ENCODE measurements at places on chromosomes 1 and 21.

- DNase-seq: peak; percentile 100
These were observed at the start of gene SELENOF for GRCh38 chr1:86913896-86914600. Gene SELENOF (minus strand): TSS chr1:86914126. CDS start chr1:86914111, 15 bp downstream.

GRCh38 chr1:219810451-219810850, 117.9 kb downstream of the SLC30A10 start:
- no peak for DNase-seq

GRCh38 chr1:23593042-23593521, 33.8 kb upstream of the ID3 start:
- no peak for DNase-seq

DNA sequence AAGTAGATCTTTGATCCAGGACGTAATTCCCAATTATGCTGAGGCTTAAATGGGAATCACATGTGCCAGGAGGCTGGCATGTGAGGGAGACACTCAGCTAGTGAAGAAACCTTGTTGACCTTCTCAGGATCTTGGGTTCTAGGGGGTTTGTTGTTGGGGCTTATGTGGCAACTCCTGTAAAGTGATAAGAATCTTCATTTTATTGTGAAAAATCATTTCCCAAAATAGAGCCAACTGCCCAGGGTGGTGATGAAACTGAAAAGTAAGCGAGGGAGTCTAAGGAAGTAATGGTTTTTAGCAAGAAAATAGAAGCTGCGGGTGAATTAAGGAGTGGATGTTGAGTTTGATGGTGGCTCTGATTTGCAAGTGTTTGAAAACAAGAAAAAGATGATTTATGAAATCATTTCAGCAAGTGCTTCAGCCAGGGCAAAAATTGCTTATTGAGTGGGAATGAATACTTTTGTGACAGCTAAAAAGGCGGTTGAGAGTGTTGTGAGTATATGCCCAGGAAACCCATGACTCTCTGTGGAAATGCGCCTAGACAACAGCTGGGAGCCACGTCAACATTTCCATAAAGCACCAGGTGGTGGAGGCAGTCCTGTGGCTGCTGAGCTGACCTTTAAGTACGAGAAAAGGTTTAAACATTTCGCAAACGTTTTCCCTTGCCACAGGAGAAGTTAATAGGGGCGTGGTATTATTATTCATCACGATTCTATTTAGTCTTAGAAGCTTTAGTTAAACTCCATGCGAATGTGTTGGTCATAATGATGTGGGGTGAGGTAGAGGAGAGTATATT, 102.7 kb downstream of the HMGB4 start:
- no peak for DNase-seq

GRCh38 chr1:176987016-176987415, 177.5 kb downstream of the ASTN1 start:
- no peak for DNase-seq

- DNase-seq: no peak
These were observed 235.9 kb upstream of the IRF2BP2 start for GRCh38 chr1:234845836-234846235.

GRCh38 chr1:197896301-197896700, 6.1 kb upstream of the C1orf53 start:
- no peak for DNase-seq

- no peak for DNase-seq
These were observed 387.9 kb downstream of the NUF2 start for GRCh38 chr1:163709636-163710035.

GRCh38 chr1:155472491-155473083, 90.0 kb downstream of the ASH1L start:
- DNase-seq: no peak

- DNase-seq: no peak
These were observed 3.7 kb upstream of the KIAA1614 start for GRCh38 chr1:180909005-180909414.

GRCh38 chr1:4494027-4494426, 160.4 kb upstream of the AJAP1 start:
- DNase-seq: no peak

GRCh38 chr1:185464777-185465176, 147.7 kb upstream of the IVNS1ABP start:
- no peak for DNase-seq

DNA sequence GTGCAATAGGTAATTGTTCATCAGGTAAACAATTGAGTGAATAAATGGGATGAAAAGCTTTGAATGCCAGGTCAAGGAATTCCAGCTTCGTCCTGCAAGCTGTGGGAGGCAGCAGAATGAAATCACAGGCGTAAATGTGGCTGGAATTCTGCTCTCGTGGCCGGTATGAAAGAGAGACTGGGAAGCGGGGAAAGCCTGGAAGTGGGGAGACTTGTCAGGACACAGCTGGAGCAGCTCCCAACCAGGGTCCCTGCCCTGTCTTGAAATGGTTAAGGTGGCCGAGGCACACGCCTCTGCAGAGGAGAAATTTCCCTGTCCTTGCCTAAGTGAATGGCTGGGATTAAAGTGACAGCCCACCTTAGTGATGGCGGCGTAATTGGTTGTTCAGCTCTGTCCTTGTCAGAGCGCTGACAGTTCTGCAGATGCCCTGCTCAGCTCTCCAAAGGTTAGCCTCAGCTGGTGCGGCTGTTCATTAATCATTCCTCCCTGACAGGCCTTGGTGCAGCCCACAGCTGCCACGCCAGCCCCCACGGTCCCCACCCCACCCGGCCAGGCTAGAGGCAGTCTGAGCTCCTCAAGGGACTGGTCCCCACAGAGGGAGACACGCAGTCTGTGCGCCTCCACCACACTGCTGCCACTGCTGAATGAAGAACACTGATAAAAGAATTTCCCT, 398.3 kb upstream of the POU3F1 start:
- DNase-seq: no peak

DNA sequence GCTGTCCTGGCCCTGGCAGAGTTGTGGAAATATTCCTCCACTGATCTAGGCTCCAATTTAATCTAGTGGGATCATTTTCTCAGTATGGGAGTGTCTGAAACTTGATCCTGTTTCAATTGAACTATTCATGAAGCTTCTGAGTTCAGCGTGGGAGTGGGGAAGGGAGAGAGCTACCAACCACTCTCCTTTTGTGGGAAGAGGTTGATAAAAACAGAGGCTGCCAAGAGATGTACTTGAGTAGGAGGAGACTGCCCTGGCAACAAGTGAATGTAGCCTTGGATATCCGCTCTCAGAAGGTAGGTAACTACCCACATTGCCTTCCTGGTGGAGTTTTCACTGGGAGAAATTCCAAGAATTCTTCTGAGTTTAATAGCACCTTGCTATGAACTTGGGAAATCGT, at the start of gene CTXND2:
Gene CTXND2, plus strand, starts transcription at position 119 of the 400 bp plus-strand sequence. CDS start 25,179 bp downstream, outside the sequence.
- DNase-seq: no peak

- DNase-seq: no peak
These were observed 19.1 kb upstream of the SRSF10 start for GRCh38 chr1:23999156-23999671.

GRCh38 chr1:84493747-84494146, 12.4 kb upstream of the SPATA1 start:
- no peak for DNase-seq

DNA sequence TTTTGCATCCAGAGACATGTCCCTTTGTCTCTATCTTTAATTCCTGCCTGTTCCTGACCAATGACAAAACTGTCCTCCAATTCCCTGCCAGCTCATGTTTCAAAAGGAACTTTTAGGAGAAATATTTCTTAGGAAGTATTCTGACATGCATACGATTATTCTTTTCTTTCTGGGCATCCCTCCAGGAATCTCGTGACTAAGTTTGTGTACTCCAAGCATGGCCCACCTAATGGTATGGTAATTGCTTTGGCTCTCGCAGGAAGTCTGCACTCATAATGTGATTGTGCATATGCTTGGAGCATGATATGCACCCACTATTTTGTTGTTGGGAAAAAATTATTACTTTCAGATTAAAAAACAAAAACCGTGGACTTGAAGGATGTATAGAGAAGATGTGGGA, 256.4 kb downstream of the PRDM2 start:
- DNase-seq: no peak

- DNase-seq: no peak
These were observed 121.1 kb upstream of the SYT6 start for GRCh38 chr1:114274621-114275317.

DNA sequence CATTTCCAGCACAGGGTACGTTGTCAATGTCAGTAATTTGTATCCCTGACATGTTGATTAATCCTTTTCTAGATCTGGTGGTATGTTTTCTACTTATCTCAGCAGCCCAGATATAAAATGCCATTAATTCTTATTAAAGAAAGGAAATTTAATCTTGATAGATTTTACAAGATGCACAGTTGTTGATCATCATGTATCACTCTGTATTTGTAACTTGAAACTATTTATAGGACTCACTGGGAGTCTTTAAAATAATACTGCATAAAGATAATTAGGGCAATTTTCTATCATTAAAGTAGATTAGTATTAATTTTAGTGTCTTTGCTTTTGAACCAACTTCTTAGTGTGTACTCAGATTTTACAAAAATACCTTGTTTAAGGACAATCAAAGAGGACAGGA, 84.9 kb downstream of the GREM2 start:
- DNase-seq: no peak

GRCh38 chr1:39295901-39296300, 91.4 kb downstream of the MACF1 start:
- no peak for DNase-seq

- DNase-seq: no peak
These were observed 24.7 kb downstream of the NADK start for GRCh38 chr1:1753607-1754005.

DNA sequence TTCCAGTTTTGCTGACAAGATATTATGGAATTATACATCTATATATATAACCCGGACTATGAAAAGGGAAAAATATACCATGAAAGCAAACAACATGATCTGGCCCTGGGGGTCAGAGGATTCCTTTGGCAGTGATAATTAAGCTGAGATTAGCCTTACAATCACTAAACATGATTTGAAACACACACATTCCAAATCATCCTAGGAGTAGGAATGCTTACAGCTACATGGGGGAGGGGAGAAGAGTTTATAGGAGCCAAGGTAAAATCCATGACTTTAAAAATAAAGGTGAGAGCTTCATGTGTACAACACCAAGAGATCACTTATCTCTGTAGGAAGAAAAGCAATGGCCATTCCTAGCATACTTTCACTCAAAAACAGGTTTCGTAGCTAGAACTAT, 57.6 kb downstream of the AKT3 start:
- DNase-seq: no peak

DNA sequence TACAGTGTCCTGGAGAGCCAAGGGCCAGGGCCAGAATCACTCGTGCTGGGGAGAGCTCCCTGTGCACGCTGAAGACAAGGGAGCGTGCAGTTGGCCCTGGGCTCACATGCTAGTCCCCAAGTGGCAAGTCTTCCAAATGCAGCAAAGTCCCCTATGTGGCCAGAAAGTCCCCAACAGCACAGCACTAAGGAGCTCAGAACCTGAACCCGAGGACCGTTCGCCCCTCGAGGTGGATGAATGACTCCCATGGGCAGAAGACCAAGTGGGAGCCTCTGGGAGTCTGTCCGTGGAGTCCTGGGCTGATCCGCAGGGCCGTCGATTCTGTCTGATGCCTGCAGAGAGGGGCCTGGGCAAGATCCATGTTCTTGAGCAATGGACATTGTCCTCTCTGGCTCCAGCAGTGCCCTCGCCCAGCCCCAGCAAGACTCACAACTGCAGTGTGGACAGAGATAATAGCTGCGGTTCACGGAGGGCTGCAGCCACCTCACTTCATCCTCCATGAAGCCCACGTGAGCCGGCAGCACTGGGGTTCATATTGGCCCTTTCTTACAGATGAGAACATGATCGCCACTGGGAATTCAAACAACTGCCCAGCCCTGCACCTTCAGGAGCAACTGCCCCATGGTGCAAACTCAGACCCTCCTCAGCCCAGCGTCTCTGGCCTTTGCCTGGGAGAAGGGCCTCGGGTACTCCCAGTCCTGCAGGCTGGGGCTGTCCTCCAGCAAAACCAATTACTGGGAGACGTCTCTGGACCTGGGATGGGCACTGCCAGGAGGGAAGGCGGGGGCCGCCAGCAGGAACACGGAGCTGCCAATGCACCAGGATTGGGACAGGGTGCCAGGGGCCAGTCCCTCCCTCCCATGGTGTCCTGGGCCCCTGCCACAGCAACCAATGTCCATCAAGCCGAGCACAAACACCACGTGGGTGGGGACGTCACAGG, 243.7 kb downstream of the NPHP4 start:
- no peak for DNase-seq

GRCh38 chr1:110945626-110946025, 18.1 kb downstream of the LRIF1 start:
- DNase-seq: no peak

GRCh38 chr1:90012300-90012699, 17.4 kb downstream of the ZNF326 start:
- no peak for DNase-seq

GRCh38 chr1:247111700-247112478, 7.7 kb upstream of the ZNF669 start:
- peak; percentile 48 for DNase-seq

DNA sequence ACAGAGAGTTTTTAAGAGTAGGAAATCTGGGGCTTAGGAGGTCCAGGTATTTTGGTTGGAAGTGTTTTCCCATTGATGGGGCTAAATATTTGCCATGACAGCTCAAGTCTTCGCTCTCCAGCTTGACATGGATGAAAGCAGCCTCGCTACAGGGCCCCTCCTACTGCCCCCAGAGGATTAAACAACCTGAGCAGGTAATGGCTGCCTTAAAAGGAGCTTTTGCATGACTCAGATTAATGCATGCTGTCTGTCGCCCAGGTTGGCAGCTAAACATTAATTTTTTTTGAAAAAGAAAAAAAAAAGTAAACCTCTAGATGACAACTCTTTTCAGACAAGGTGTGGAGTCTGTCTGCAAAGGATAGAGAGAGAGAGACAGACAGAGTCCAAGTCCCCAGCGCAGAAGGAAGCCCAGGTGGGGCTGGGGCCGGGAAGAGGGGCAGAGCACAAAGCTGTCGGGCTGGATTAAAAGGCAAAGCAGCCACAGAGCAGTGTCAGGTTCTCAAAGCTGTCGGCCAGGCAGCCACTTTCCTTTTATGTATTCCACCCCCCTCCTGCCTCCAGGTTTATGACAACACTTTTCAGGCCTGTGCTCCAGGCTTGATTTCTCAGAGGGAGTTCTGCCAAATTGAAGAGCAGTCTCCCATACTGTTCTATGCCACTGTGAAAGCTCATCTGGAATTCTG, 127.9 kb downstream of the CLIC6 start:
- DNase-seq: no peak

- peak; percentile 32 for DNase-seq
These were observed 135.0 kb upstream of the COL6A1 start for GRCh38 chr21:45846373-45847160.

- no peak for DNase-seq
These were observed 64.0 kb upstream of the BCL10 start for GRCh38 chr1:85340427-85340826.

DNA sequence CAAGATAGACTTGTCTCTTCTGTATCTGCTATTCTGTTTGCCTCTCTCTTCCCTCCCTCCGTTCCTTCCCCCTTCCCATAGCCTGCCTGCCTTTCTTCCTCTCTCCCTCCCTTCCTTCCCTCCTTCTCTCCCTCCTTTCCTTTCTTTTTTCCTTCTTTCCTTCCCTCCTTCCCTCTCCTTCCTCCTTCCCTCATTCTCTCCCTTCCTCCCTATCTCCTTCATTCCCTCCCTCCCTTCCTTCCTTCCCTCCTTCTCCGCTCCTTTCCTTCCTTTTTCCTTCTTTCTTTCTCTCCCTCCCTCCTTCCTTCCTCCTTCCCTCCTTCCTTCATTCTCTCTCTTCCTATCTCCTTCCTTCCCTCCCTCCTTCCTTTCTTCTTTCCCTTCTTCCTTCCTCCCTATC, 944 bp downstream of the AADACL4 start:
- DNase-seq: no peak

GRCh38 chr21:42306366-42307035, 8.7 kb downstream of the TFF3 start:
- DNase-seq: no peak

GRCh38 chr1:238439511-238439910, 548.8 kb upstream of the ZP4 start:
- no peak for DNase-seq

All from tibial nerve (tissue), 4 donors.